ENCODE measurements at places on chromosomes 5 and 9.

- no peak for DNase-seq
Measured at GRCh38 chr9:123868002-123868401, 61.9 kb downstream of the DENND1A start.

GRCh38 chr9:115717711-115718173 is 435.8 kb upstream of the PAPPA start:
- DNase-seq, result no peak

GRCh38 chr5:133730346-133730745 is 118.0 kb upstream of the FSTL4 start:
- no peak for DNase-seq

DNA sequence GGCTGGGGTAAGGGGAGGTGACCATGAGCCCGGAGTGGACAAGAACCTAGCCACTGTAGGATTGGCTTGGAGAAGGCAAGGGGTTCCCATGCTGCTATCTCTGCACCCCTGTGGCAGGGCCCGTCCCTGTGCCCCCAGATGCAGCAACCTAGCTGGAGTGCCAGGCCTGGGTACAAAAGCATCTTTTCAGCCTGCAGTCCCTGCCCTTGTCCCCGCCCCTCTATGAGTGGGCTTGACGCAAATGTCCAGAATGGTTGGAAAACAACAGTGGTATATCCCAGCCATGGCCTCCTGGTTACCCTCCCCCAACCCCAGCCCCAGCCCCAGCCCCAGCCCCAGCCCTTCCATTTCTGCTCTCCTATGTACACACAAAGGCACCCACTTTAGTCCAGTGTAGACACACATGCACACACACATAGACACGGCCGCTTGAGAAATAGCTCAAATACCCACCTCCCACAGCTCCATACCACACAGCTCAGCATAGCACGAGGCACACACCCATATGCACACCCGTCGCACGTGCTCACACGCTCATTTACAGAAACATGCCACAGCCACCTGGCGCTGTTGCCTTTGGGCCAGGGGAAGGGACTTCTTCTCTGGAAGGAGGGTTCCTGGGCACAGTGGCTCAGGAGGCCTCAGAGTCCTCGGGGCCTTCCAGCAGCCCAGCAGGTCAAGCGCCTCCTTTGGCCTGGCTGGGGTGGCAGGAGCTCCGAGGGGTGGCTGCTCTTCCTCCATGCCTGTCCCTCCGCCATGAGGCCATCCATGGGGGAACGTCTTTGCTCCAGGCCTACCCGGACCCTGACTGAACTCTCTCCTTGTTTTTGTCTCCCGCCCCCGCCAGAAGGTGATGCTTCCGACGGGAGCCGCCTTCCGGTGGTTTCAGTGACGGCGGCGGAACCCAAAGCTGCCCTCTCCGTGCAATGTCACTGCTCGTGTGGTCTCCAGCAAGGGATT is 34.1 kb downstream of the CXXC5 start:
- DNase-seq, result no peak

DNA sequence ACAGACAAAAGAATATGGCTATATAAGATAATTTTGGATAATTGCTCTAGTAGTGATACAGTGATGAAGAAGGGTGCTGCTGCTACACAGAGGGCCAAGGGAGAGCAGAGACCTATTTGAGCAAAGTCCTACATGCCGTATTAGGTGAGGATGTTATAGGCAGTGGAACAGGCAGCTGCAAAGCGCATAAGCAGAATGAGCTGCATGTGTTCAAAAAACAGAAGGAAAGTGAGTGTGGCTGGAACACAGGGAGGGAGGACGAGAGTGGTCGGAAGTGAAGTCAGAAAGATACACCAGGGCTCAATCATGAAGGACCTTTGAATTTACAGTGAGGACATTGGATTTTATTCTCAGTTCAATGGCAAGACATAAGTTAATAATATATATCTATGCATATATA is 35.4 kb downstream of the ITGA2 start:
- no peak for DNase-seq

DNA sequence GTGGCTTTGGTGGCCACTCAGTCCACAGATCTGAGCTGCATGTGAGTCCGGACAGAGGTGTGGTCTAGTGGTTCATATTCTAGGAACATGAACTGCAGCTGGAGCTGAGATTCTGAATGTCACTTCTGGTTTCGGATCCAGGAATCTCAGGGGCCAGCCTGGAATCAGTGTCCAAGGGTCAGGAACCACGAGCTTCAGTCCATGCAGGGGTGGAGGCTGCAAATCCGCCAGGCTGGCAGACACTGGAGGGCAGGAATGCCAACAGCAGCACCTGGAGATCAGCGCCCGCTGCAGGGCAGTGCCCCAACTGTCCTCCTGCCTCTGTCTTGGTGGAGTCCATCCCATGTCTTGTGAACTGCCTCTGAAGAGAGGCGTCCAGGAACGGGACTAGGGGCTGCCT is 73.5 kb downstream of the CACNA1B start:
- no peak for DNase-seq

GRCh38 chr5:1399737-1400136 is 45.5 kb downstream of the SLC6A3 start:
- no peak for DNase-seq

DNA sequence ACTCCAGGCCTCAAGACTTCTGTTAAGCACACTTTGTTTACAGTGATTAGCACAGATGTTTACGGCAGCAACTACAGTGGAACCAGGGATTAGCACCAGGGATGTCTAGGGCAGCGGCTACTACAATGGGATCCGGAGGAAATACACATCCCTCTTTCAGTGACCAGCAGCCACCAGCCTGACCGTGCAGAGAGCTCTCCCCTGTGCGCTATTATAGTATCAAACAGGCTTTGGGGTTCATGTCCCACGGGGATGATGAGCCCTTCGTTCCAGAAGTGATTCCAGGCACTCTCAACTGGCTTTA is 21.5 kb downstream of the GFPT2 start:
- no peak for DNase-seq

DNA sequence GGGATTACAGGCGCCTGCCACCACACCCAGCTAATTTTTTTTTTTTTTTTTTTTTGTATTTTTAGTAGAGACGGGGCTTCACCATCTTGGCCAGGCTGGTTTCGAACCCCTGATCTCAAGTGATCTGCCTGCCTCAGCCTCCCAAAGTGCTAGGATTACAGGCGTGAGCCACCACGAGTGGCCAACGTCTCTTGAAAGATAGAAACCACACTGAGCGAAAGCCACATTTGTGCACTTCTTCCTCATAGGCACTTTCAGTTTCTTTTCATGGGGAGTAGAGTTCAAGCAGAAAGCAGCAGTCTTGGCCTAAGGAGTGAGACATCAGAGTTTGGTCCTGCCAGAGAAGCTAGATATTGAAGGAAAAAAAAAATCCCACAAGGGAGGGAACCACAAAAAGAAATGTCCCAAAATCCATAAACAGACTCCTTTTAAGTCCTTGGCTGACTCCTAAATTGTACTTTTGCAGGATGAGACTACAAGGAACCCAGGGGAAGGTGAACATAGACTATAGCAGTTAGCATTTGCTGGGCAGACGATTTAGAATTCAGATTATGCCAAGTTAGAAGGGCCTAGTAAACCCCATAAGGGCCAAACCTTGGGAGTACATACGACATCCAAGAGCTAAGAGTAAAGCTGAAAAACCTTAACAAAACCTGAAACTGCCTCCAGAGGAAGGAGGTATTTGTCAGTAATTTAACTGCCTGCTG is 43.9 kb upstream of the GLIPR2 start:
- DNase-seq, result no peak

GRCh38 chr5:137681191-137681590 is 54.7 kb downstream of the KLHL3 start:
- DNase-seq, result no peak

DNA sequence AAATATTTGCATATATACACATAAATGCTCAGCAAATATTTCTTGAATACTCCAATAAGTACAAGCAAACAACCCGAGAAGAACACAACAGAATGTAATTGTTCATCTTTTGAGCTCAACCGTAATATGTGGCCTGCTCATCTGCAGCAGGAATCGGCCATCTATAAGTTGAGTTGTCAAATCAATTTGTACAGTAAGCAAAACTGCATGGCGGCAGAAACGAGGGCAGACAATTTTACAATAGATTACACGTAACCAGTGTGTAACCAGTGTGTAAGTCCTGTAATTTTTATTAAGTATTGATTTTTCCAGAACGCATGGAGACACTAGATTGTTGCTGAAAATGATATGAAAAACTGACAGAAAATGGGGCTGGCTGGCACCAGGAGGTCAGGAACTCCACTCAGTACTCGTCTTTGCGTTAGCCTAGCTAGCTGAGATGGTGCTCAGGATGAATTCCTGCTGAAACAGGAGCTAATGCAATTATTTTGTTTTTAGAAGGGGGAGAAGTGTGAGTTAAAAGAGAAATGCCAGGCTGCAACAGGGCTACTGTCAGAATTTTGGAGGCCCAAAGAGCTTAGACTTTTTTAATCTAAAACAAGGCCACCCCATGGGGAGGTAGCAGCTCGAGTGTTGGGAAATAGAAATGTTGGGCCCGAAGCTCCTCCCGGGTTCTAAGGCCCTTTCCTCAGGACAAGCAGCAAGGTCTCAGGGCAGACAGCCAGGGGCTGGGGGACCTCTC is 682 bp downstream of the DHX29 start:
- no peak for DNase-seq

DNA sequence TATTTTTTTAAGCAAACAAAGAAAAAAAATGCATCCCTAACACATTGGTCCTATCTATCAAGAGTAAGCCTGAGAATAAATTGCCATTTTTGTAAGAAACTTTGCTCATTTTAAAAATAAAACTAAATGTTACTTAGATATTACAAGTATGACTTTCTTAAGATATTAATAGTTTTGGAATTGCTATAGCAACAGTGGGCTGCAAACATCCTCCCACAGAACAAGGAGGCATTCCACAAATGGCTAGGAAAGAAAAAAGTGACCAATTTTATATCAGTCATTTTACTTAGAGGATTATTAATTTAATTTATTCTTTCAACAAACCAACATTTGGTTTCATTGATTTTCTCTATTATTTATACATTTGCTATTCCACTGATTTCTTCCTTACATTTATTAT is 63.7 kb downstream of the LURAP1L start:
- DNase-seq, result no peak

GRCh38 chr5:73327908-73328455 is 120.6 kb downstream of the FOXD1 start:
- no peak for DNase-seq

GRCh38 chr5:35488791-35489190 is 128.9 kb upstream of the SPEF2 start:
- no peak for DNase-seq

DNA sequence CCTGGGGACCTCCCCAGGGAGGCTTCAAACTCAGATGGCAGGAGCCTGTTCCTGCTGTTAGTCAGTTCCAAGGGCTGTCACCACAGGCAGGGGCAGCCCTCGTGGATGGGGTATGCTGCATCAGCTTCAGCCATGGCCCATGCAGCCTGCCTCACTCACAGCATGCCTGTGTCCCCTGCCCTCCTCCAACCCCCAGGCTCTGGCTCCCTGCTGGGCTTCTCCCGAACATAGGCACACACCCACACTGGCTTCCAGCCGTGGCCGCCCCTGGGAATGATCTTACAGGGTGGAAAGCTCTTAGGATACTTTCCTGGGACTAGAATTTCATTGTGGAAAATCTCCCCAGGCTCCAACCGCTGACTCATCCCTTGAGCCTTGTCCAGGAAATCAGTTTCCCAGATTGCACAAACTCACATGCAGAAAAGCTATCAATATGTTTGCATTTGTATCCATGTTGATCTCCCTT is 163.8 kb downstream of the SEC61B start:
- no peak for DNase-seq

DNA sequence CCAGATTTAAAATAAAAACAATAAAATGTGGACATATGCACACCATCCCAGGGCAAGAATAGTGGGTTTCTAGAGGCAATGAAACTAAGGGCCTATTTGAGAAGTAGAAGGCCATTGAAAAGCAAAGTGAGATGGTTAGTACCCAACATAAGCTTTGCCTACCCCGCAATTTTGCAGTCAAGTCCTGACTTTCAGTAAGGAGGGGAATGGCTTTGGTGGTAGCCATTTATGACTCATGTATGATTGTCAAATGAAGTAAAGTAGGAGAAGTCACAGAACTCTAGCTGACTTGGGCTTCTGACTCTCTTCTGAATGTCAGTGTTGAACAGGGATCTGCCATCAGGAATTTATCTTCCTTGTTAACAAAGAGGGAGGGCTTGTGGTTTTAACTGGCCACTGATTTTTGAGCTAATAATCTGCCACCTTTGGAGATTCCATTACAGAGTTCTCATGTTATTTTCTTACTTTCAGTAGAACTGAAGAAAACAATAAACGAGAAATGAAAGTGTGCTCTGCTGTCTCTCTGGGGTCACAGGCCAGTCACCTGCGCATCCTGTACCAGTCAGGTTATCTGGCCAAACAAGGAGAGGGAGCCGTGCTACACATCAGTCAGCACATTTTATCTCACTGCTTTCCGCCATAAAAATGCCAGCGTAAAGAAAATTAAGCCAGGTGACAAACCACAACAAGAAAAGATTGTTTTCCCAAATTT is 14.3 kb upstream of the SNCAIP start:
- no peak for DNase-seq

DNA sequence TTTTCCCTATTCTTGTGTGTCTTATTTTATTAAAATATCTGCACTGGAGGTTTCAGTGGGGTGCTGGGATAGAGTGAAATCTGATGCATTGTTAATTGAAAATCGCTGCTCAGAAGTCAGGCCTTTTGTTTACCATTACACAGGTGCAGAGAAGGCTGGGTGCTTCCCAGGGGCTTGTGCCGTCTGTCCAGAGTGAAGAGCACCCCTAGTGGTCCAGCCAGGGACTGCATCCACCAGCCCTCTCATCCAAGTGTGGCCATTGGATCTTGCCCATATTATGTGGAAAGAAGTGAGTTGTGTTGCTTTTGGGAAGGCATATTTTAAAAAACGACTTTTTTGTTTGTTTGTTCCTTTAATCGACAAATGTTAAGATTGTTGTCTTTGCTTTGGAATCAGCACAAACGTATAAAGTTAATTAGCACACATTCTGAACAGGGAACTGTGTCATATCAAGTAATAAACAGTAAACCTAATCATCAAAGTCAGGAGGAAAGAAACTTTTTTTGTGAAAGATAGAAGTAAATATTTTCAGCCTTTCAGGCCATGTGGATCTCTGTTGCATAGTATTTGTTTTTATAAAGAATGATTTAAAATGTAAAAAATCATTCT is 315.6 kb downstream of the MTRR start:
- no peak for DNase-seq

DNA sequence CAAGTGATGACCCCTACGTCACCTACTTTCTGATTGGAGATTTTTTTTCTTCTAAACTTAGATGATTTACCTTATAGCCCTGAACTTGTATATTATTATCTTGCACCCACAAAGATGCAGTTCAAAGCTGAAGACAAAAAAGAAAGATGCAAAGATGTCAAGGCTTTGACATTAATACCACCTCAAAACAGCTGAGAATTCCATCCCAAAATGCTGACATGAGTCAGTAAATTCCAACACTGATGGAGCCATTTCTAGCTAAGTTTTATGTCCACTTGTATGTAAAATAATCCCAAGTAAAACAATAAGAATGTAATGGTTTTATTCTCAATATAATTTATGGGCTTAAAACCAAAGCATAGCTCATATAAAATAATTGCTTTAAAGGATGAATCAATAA is 91.5 kb upstream of the CDH9 start:
- DNase-seq, result no peak

- peak; percentile 78 for DNase-seq
Measured at GRCh38 chr9:121278477-121279261, 10.7 kb downstream of the GSN start.

GRCh38 chr9:114339130-114339908 is 9.7 kb downstream of the ORM2 start:
- no peak for DNase-seq

- DNase-seq, result no peak
Measured at GRCh38 chr5:7976411-7977190, 107.7 kb downstream of the MTRR start.

GRCh38 chr5:84378961-84379360 is 5.7 kb downstream of the EDIL3 start:
- no peak for DNase-seq

- DNase-seq, result no peak
Measured at GRCh38 chr9:136726118-136726517, 13.7 kb downstream of the DIPK1B start.
